Breast epithelium (tissue), 4 donors: ENCODE measurements at places on chromosomes 6 and 20. TPM values are rescaled to one million over a fixed set of nuclear protein-coding genes. Genes with fewer than 3 reads are reported as not detected.

- H3K36me3 ChIP-seq, result no peaks in the 10 kb centered on the region
- no peaks in the 10 kb centered on the region for H3K27me3 ChIP-seq
- no peak overlapping the region for H3K27ac ChIP-seq
- H3K4me3 ChIP-seq, result no peak overlapping the region
- H3K4me1 ChIP-seq, result no peaks in the 10 kb centered on the region
Observed at GRCh38 chr20:54922096-54922495, 446.7 kb downstream of the DOK5 start.

GPR63 gene
- total RNA-seq, result 1.0 TPM

GRCh38 chr6:28693033-28693750 is 167.5 kb downstream of the GPX5 start:
- no peak for DNase-seq
- H3K4me1 ChIP-seq, result no peaks in the 10 kb centered on the region
- H3K27ac ChIP-seq, result no peak overlapping the region
- H3K36me3 ChIP-seq, result no peaks in the 10 kb centered on the region
- peaks cover 46% of the 10 kb centered on the region for H3K27me3 ChIP-seq
- H3K4me3 ChIP-seq, result no peak overlapping the region

DNA sequence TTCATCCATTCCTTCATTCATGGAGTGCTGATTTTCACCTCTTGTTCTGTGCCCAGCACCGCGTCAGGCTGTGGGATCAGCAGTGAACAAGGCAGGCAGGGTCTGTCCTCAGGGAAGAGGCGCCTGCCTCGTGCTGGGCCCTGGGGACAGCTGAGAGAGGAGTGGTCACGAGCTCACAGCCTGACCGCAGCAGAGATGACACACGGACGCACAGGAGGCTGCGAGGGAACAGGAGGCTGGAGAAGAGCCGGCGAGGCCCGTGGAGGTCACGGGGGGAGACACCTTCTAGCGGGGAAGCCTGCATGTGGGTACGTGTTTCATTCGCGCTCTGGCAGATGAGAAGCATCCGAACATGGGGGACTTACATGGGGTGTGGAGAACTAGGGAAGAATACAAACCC is 27.5 kb downstream of the PXDC1 start:
- no peaks in the 10 kb centered on the region for H3K36me3 ChIP-seq
- no peaks in the 10 kb centered on the region for H3K4me1 ChIP-seq
- H3K27ac ChIP-seq, result peak overlapping the region; percentile 78
- no peak overlapping the region for H3K4me3 ChIP-seq
- DNase-seq, result no peak
- H3K27me3 ChIP-seq, result no peaks in the 10 kb centered on the region

DNA sequence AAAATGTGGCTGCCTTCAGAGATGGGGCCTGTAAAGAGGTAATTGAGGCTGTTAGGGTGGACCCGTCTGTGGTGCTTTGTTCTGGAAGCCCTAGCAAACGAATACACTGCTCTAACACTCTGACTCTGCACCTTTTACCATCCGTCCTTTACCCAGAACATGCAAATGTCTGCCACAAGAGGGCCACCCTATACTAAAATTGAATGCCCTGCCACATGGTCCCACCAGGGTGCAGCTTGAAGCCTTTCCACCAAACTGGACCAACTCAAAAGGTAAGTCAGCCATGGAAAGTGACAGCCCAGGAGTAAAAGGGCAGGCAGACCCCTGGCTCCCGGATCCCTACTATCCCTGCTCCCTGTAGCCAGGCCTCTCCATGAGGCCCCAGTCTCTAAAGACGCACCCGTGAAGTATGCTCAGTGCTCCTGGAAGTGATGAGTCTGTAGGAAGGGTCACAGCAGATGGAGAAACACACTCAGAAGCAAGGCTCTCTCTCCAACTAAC is 5.8 kb upstream of the BFSP1 start:
- peak; percentile 65 for DNase-seq
- H3K4me1 ChIP-seq, result no peaks in the 10 kb centered on the region
- no peaks in the 10 kb centered on the region for H3K27me3 ChIP-seq

SLC17A2 gene
- total RNA-seq, result not detected

BPIFB2 gene
- 0.98 TPM for total RNA-seq

DNA sequence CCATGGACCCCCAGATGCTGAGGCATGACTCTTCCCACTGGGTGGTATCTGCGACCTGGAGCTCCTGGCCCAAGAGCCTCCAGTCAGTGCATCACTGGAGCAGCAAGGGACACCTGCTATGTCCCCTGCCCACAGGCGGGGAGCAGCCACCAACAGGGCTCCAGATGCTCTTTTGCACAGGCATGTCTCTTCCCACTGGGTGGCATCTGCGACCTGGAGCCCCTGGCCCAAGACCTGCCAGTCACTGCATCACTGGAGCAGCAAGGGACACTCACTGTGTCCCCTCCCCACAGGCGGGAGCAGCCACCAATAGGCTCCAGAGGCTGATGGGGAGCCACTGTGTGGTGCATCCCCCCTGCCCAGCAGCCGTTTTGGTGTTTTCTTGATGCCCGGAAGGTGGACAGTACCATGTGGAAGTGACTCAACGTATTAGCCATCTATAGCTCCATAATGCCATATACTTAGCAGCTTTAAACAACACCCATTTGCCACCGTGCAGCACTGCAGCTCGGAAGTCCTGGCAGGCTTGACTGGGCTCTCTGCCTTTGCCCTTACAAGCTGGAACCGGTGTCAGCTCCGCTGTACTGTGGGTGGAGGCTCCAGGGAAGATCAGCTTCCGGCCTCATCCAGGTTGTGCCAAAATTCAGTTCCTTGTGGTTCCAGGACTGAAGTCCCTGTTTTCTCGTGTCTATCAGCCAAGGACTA is 124.9 kb upstream of the CST7 start:
- no peaks in the 10 kb centered on the region for H3K27me3 ChIP-seq
- no peaks in the 10 kb centered on the region for H3K4me1 ChIP-seq
- no peak overlapping the region for H3K4me3 ChIP-seq
- DNase-seq, result no peak

NR2E1 gene
- total RNA-seq, result 0.33 TPM

GRCh38 chr6:69631552-69632346 is 165.1 kb downstream of the LMBRD1 start:
- H3K27ac ChIP-seq, result no peak overlapping the region
- no peaks in the 10 kb centered on the region for H3K4me1 ChIP-seq
- no peak for DNase-seq

DNA sequence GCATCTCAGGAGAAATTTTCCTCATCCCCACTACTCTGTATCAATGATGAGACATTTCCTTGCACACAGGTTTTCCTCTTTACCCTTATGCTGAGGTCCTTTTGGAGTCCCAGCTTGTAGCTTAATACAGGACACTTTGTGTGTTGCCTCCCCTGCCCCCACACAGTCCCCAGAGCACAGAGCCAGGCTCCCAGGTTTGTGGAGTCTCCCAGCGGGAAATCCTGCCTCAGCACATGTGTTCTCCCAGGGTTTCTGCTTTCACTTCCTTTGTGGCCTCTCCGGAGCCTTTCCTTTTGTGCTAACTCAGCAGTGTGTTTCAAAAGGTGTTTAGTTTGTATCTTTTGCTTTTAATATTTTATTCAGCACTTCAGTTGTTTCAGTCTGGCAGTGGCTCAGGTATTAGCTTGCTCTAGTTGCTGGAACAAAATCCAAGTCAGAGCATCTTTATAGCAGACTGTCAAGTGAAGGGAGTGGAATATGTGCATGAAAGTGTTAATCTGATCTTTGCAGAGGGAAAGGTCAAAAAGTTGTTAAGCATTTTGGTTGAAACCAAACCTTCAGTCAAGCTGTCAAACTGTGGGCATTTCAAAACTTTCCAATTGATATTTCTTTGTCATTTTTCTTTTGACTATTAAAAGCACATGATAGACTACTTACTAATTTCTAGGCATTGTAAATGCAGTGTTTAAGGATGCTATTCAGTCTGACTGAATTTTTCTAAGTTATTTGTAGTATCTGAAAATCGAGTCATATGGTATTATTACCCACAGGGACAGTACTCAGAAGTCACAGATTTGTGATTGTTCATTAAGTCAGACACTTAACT is 8.6 kb downstream of the SNX9 start:
- H3K4me1 ChIP-seq, result peaks cover 18% of the 10 kb centered on the region
- H3K4me3 ChIP-seq, result no peak overlapping the region
- no peaks in the 10 kb centered on the region for H3K36me3 ChIP-seq
- peak overlapping the region; percentile 70 for H3K27ac ChIP-seq
- DNase-seq, result no peak

DNA sequence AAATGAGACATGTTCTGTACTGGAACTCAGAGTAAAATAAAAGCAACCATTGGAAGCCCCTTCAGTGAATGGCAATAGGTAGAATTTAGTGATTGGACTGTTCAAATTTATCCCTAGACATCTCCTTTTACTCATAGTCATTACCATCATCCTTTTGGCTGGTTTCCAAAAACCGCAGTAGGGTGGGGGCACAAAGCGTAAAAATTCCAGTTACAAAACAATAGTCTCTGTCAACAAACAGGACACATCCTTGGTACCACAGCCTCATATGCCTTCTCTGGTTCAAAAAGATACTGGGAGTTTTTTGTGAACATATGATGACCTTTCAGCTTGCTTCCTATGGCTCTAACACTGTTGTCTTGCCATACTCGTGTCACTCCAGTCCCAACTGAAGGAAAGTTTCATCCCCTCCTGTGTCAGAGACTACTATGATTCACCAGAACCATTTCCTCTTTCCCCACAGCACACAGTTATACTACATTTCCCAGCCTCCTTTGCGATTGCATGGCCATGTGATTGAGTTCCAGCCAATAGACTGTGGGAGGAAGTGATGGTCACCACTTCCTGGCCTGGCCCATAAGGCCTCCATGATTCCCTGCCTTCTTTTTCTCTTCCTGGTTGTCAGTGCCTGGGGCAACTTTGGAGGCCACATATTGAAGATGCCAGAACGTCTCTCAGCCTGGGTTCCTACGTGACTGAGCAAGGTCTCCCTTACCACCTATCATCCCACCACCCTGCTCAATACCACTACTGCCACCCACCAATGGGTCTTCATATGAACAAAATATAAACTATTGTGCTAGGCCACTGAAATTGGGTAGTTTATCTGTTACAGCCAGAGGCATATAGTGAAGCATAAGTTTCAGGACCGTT is 162.4 kb downstream of the ID4 start:
- no peaks in the 10 kb centered on the region for H3K4me1 ChIP-seq
- no peak for DNase-seq
- no peak overlapping the region for H3K27ac ChIP-seq
- no peaks in the 10 kb centered on the region for H3K27me3 ChIP-seq
- no peaks in the 10 kb centered on the region for H3K36me3 ChIP-seq

- no peaks in the 10 kb centered on the region for H3K27me3 ChIP-seq
- no peak overlapping the region for H3K27ac ChIP-seq
- H3K36me3 ChIP-seq, result no peaks in the 10 kb centered on the region
- no peaks in the 10 kb centered on the region for H3K4me1 ChIP-seq
- no peak for DNase-seq
Observed at GRCh38 chr6:34347303-34347702, 45.2 kb downstream of the NUDT3 start.

DNA sequence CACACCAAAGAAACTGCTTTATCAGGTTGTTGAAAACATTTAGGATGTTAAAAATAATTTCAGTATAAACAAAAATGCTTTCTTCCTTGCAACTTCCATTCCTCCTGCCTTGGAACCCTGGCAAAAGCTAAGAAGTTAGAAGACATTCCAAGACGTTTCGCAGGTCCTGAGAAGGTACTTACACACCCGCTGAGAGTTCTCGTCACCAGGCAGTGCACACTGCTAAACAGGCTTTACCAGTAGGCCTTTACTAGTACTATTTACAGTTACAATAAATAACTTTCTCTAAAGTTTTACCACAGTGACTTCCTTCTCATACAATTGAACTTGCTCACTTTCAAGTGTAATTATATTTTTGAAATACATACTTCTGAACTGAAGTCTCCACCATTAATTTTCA is 81.4 kb upstream of the RPS6KA2 start:
- H3K4me3 ChIP-seq, result no peak overlapping the region
- H3K27ac ChIP-seq, result no peak overlapping the region
- H3K4me1 ChIP-seq, result no peaks in the 10 kb centered on the region
- H3K36me3 ChIP-seq, result no peaks in the 10 kb centered on the region

DNA sequence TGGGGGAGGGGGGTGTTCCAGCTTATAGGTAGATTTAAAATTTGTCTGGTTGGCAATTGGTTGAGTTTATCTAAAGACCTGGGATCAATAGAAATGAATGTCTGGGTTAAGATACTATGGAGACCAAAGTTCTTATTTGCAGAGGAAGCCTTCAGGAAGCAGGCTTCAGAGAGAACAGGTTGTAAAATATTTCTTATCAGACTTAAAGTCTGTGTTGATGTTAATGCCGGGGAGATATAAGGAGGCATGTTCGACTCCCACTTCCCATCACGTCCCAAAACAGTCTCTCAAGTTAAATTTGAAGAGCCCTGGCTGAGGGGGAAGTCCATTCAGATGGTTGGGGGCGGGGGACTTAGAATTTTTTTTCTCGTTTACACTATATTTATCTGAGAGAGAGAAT is 12.3 kb upstream of the BLCAP start:
- no peak overlapping the region for H3K4me3 ChIP-seq
- DNase-seq, result no peak
- H3K36me3 ChIP-seq, result no peaks in the 10 kb centered on the region
- no peaks in the 10 kb centered on the region for H3K4me1 ChIP-seq
- H3K27ac ChIP-seq, result no peak overlapping the region

- DNase-seq, result no peak
- H3K27me3 ChIP-seq, result no peaks in the 10 kb centered on the region
- no peaks in the 10 kb centered on the region for H3K4me1 ChIP-seq
- H3K4me3 ChIP-seq, result no peak overlapping the region
Observed at GRCh38 chr6:169996378-169997051, 245.1 kb downstream of the ERMARD start.

- H3K27me3 ChIP-seq, result no peaks in the 10 kb centered on the region
- no peaks in the 10 kb centered on the region for H3K4me1 ChIP-seq
- no peak for DNase-seq
- no peak overlapping the region for H3K27ac ChIP-seq
Observed at GRCh38 chr6:4603291-4603690, 172.9 kb upstream of the CDYL start.

OOEP gene
- total RNA-seq, result not detected

PPP1R3D gene
- total RNA-seq, result 11.1 TPM

FAM217A gene
- total RNA-seq, result not detected

GRCh38 chr6:125207956-125208355 is 54.4 kb downstream of the TPD52L1 start:
- H3K4me3 ChIP-seq, result no peak overlapping the region
- no peak overlapping the region for H3K27ac ChIP-seq
- no peaks in the 10 kb centered on the region for H3K27me3 ChIP-seq
- H3K4me1 ChIP-seq, result peaks cover 4% of the 10 kb centered on the region
- no peaks in the 10 kb centered on the region for H3K36me3 ChIP-seq
- DNase-seq, result no peak

- H3K27me3 ChIP-seq, result no peaks in the 10 kb centered on the region
- no peaks in the 10 kb centered on the region for H3K4me1 ChIP-seq
- no peak overlapping the region for H3K27ac ChIP-seq
- H3K4me3 ChIP-seq, result no peak overlapping the region
Observed at GRCh38 chr20:44447827-44448419, 27.8 kb upstream of the TTPAL start.

LY6G5C gene
- 0.64 TPM for total RNA-seq

DNA sequence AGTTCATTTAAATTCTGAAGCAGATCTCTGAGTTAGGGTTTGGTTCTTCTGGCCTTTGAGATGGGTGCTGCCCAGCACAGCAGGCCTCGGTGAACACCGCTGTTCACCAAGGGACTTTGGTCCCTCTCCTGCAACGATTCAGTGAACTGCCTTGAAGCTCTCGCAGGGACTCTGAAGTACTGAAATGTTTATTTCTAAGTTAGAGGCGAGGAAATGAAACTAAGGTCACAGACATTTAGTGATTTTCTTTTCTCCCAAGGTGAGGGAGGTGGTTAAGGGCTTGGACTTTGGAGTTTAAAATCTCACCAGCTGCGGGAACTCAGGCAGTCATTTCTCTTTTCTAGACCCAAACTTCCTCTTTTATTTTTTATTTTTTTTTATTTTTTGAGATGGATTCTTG is 26.2 kb downstream of the E2F3 start:
- H3K27me3 ChIP-seq, result no peaks in the 10 kb centered on the region
- H3K27ac ChIP-seq, result no peak overlapping the region
- H3K4me1 ChIP-seq, result no peaks in the 10 kb centered on the region
- H3K4me3 ChIP-seq, result no peak overlapping the region
- DNase-seq, result no peak

TOX2 gene
- total RNA-seq, result 0.44 TPM

RALGAPB gene
- 58.0 TPM for total RNA-seq
